Activated CD8-positive, alpha-beta T cell treated with anti-CD3 and anti-CD28 coated beads for 36 hours (primary cell): ENCODE measurements at places on chromosomes 12 and 14. TPM values are rescaled to one million over a fixed set of nuclear protein-coding genes. Genes with fewer than 3 reads are reported as not detected.

Gene KRT74
- not detected for total RNA-seq

GRCh38 chr14:83184531-83184930, 1650.9 kb upstream of the SEL1L start:
- DNase-seq = no peak

- DNase-seq = no peak
Observed at GRCh38 chr12:128813392-128813791, 10.4 kb downstream of the SLC15A4 start.

DNA sequence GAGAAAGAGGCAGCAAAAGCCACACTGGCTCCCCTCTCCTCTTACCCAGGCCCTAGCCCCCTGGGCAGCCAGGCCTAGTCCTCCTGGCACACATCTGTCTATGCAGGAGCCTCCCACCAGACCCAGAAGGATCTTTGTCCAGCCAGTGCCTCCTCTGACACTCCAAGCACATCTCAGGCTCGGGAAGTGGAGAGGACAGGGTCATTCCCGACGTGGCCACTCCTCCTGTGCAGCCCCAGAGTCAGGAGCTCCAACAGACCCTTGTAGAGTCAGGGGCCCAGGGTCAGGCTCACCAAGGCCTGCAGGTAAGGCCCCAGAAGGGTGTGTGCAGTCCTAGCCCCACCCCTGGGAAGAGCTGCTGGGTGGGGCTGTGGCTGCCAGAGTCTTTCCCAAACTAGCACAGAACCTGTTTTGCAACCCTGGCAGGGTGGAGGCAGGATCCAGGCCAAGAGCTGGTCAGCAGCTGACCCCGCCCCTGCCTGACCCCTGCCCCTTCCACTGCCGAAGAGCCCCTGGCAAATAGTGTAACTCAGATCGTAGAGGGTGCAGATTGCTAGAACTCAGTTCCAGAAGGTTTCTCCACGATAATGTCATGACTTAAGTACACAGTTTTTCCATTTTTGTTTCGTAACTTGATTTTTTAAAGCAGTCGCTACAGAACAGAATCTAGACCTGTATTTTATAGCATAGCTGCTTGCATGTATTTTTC, 26.6 kb upstream of the PNMA1 start:
- DNase-seq = no peak

DNA sequence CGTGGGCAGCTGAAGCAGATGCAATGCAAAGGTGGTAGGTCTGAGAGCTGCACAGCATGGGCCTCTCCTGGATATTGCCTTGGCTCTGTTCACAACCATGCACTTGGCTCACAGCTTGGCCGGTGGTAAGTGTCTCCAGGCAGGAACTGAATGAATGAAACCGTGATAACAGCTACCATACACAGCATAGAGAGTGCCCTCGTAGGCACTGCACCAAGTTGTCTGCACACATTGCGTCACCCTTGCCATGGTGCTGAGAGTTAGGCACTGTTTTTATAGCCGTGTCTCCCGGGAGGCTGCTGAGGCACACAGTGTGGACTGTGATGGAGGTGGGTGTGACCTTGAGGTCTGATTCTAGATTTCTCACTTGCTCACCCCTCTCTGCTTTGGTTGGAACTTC, 157.6 kb upstream of the VASH1 start:
- DNase-seq = no peak

Gene EML1
- 0.56 TPM for total RNA-seq

- peak; percentile 31 for DNase-seq
Observed at GRCh38 chr12:64877363-64878004, 53.0 kb downstream of the TBC1D30 start.

Gene KRT6C
- total RNA-seq = not detected

Gene AHNAK2
- not detected for total RNA-seq

DNA sequence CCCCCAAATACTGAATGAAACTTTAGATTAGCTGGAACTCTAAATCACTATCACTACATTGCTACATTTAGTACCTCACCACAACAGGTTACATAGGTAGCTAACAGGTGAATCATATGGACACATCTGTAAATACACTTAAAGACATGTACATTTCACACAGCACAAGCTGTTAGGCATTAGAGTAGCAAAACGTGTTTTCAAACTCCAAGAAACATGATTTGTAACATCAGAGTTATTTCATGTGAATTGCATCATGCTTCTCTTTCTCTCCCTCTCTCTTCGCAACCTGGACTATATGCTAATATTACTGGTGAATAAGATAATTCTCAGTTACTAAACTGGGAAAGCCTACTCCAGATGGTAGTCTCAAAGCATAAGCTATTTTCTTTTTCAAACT, 4.3 kb downstream of the SEL1L start:
- no peak for DNase-seq

- no peak for DNase-seq
Observed at GRCh38 chr14:75752907-75753594, 92.0 kb downstream of the TTLL5 start.

Gene NINJ2
- total RNA-seq = 2.5 TPM

GRCh38 chr12:50637870-50638481, 125.9 kb upstream of the ATF1 start:
- DNase-seq = no peak

DNA sequence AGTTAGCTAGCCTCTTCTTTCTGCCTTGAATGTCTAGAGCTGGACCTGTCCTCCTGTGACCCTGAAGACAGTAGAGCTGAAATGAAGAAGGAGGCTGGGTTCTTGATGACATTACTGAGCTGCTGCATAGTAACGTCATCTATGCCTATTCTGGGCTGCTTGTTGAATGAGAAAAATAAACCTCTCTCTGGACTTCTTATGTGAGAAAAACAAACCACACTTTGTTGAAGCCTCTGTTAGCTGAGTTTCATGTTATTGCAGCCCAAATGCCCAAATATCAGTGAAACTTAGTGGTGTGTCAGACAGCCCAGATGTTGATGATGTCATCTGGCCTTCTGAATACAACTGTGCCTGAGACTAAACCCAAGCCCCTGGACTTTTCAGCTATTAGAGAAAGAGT, 67.0 kb upstream of the MAX start:
- peak; percentile 51 for DNase-seq

DNA sequence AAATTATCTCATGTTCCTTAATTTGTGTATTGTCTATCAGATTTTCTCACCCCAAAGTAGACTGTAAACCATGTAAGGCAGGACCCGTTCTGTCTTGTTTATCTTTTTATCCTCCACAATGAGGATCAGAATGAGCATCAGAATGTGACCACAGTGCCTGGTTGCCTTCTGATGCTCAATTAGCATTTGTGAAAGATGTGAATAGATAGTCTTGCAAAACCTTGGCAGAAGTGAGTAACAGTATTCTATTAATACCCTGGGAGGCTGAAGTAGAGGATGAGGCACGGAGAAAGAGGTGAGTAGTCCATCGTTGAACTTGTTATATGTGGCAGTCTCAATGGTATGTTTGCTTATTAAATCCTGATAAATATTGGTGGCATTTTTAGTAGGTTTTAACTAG, 781.4 kb downstream of the NRXN3 start:
- no peak for DNase-seq

DNA sequence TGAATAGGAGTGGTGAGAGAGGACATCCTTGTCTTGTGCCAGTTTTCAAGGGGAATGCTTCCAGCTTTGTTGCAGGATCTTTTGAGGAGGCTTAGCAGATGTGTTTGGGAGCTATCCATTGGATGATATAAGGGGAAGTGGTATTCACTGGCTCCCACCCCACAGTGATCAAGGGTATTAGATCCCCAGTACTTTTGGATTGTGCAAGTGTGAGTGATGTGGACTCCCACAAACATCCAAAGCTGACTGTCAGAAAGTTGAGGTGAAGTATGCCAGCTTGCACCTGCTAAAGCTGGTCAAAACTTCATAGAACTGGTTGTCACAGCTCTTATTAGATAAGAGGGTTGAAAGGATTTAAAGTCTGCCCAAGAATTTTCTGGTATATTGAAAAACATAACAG, 110.1 kb upstream of the BTG1 start:
- no peak for DNase-seq
